ENCODE measurements at places on chromosomes 1 and 21.

DNA sequence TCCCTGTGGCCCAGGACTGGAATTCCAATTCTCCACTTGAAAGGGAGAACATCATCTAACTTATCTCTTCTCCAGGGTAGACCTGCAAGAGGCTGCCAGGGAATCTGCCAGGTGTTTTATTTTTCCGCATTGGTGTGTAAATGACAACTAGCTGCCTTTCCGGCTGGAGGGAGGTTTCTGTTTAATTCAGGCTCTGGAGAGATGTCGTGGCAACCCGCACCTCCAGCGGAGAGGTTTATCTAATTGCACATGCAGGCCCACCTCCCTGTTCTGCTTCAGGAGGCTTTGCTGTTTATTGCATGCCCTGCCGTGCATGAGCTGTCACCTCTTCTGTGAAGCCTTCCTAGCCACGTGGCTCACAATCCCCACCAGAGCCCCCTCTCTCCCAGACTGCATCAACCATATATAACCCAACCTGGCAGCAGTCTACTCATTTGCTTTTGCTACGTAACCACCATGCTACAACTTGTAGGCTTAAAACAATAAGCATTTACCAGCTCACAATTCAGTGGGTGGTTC, 151.6 kb downstream of the C1orf94 start:
- no peak for DNase-seq

GRCh38 chr1:155187456-155187891, 13.8 kb downstream of the TRIM46 start:
- DNase-seq: no peak

DNA sequence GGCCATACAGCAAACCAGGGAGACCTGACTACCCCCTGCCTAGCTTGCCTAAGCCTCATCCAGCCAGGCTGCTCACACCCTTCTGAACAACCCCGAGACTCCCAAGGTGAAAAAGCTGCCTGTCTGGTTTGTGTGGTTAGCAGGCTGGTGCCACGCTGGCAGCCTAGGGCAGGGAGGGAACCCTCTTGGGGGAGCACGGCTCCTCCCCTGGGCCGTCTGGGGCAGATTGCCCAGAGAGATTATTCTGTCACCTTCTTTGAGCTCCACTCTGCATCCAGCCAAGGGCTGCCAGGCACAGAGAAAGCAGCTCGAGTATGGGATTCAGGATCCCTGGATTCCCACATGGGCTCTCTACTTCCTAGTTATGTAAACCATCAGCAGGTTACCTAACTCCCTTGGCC, 27.5 kb upstream of the TCEA3 start:
- DNase-seq: no peak

GRCh38 chr1:225480825-225481434, 53.1 kb upstream of the LBR start:
- peak; percentile 15 for DNase-seq

GRCh38 chr1:17588048-17588871, 48.8 kb downstream of the ARHGEF10L start:
- no peak for DNase-seq

DNA sequence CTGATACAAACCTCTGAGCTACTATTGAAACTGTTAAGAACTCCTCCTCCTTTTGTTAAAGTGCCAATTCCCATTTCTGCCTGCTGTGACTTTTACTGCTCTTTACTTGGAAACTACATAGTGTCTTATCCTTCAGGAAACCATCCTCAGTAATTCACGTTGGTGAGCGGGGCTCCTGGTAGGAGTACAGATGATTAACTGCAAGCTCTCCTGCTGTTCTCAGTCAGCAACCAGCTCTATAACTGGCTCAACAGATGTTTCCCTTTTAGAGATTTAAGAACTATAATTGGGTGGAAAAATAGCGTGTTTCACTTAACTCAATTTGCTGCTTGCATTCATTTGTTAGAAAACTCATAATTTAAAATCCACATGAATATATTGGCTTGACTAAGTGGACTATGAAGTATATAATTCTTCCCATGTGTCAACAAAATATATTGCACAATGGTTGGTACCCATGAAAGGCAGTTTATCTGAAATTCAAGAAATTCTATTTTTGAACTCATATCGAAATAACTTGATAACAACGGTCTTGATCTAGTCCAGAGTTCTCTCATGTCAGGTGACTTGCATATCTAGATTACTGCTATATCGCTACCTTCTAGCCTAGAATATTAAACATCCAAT, 574.0 kb downstream of the KCNT2 start:
- no peak for DNase-seq

DNA sequence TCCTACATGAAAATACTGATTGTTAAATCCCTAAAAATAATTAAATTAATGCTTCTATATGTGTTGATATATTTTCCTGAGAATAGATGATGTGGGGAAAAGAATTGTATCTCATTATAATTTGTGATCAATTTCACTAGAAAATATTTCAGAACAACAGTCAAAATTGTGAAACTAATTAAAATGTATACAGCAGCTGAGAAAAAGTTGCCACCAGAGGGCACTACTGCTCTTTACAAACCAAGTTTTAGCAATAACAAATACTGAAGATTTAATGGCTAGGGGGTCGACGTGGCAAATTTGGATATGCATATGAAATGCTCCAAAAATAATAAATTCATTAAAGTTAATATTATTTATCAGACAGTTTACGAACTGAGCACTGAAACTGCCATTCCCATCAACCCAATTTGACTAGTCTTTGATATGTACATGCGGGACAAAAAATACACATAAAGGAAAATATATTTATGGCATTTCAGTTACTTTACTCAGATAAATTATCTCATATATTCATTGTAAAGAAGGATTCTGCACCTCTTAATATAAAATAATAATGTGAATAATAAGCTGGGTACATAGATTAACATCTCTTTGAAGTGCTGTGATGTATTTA, 96.3 kb upstream of the TMPRSS15 start:
- DNase-seq: peak; percentile 1
